ENCODE measurements at places on chromosomes 5 and 9.

- no peak for DNase-seq
These were observed 118.1 kb downstream of the WNK2 start for GRCh38 chr9:93301911-93302541.

DNA sequence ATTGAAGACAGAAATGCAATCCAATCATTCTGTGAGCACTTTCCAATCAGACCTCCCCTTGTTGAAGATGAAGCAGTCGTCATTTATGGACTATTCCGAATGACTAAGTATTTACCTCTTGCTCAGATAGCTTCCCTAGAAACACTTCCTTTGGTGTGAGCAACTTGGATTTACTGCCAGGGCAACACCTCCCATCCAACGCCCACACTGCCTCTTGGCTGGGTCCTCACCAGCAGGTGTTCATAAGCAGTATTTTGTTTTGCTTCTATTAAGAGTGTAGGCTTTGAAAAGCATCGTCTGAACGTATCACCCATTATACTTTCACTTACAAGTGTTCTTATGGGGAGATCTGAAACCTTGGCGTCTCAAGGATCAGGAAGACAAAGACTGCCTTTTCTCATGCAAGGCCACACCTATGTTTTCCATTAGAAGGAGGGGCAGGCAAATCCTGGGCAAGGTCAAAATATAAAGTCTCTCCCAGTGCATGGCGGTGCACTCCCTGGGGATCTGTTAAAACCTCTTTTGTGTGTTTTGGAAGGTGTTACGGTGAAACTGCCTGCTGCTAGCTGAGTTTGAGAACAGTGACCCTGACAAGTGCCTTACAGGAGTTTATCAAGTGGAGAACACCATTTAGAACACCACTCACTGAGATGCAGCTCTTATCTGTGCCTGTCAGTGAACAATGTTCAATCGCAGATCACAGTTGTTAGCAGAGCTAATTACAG lies 10.6 kb upstream of the MARCHF3 start:
- DNase-seq: peak; percentile 82

DNA sequence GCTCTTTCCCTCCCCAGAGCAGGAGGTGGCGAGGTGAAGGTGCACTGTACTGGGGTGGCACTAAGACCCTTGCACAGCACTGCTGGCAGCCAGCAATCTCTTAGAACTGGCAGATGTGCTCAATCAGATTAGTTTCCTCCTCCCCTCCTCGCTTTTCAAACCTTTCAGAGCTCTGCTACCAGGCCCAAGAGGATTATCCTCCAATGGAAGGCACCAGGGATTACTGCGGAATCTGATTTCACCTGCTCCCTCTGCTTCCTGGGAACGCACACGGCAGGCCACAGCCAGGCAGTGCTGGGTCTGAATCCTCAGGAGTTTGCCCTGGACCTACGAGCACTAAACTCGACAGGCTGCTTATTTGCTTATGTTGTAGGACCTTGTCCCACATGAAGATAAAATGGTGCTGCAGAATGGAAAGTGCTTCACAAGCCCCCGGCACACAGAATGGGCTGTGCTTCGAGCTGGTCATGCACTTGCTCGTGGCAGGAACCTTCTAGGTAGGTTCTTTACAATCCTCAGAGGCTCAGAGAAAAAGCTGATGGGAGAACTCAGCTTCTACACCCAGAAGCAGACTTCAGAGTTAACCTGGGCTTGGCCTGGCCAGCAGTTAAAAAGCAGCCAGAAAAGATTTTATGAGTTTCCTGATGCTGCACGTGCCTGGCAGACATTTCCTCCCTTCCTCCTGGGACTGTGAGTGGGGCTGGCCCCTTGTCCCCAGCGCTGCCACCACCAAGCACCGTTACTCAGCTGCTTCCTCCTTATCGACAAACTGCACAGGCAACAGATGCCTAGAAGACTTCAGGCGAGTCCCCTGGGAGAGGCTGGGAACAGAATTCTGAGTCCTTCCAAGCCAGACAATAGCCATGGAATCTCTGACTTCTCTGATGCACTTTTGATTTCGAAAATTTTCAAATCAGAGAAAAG lies 33.1 kb downstream of the FABP6 start:
- DNase-seq: no peak

- DNase-seq: no peak
These were observed 591.8 kb upstream of the CLINT1 start for GRCh38 chr5:158450751-158451171.

DNA sequence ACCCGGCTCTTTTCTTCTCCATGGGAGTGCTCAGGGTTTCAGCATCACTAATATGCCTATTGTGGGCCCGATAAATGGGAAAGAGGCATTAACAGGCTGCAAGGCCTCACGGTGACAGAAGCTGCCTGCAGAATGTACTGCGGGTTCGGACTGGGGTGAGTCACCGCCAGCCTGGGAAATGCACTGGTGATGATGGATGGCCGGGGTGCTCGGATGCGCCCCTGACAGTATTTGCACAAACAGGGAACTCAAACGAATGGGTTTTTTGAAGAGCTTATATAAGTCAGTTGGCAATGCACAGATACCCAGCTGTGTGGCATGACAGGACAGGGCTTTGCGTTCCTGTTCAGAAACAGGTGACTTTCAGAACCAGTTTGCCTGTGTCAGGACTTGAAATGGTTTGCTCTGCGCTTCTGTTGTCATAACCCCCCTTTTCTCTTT lies 42.0 kb upstream of the PITX1 start:
- DNase-seq: no peak

GRCh38 chr9:1939926-1940368 lies 75.2 kb upstream of the SMARCA2 start:
- peak; percentile 47 for DNase-seq

DNA sequence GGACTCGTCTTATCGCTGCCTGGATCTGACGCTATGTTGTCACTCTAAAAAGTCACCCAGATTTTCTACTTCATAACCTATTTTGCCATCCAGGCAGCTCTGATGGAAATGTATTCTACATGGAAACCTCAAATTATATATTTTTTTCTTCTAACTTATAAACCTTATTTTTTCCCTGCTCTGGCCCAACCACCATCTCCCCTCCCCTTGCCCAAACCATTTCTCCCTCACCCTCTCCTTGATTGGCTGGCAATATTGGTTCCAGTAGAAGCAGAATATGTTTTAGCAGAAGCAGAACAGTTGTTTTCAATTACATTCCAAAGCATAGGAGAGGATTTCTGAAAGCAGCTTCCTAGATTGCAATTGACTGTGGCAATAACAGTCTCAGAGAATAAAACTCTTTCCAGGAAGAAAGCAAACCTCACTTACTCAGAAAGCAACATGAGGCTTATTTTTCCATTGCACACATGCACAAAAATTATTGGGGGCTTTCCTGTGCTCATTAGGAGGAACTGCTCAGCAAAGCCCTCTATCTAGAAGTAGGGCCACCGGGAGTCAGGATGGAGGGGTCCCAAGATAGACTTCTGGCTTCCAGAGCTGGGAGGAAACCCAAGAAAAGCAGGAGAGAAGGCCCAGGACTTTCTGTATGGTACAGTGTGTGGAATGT lies 191.8 kb downstream of the ESM1 start:
- no peak for DNase-seq

DNA sequence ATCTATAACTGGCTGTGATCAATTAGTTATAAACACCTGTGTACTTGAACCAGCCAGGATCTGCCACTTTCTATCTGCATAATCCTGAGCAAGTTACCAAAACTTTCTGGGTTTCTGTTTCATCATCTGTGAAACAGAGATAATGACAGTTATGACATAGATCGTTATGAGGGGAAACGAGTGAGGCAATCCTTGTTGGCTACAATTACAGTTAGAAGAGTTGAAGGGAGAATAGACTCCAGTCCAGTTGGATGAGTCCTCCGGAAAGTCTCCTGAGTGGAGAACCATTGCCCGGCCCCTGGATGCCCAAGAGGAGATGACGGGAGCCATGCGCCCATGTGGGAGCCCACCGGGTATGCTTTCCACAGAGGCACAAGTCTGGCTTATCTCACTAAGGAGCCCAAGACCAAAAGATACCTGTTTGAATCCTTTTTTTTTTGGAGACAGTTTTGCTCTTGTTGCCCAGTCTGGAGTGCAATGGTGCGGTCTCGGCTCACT lies 4.5 kb downstream of the PDE6A start:
- peak; percentile 96 for DNase-seq

GRCh38 chr5:122751293-122751782 lies 23.5 kb upstream of the SNX2 start:
- DNase-seq: peak; percentile 87

- no peak for DNase-seq
These were observed 75.9 kb downstream of the TENT4A start for GRCh38 chr5:6788956-6789649.

- no peak for DNase-seq
These were observed 179.5 kb downstream of the YTHDC2 start for GRCh38 chr5:113692891-113693457.

DNA sequence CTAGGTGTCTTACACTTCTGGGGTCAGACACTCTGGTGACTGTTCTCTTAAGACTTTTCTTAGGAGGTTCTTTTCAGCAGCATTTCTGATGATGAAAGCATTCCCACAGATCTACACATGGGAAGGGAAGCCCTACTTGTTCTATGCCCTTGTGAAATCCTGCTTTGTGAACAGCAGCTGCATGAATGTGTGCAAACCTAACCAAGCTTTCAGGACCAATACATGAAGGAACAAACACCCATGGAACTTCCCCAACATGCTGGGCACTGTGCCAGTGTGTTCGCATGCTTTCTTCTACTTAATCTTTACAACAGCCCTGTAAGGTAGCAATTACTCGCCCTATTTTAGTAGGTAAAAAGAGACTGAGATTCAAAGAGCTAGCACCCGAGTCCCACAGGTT lies 439.9 kb upstream of the KLF4 start:
- peak; percentile 25 for DNase-seq

GRCh38 chr9:125325826-125326225 lies 64.2 kb downstream of the GAPVD1 start:
- peak; percentile 85 for DNase-seq

DNA sequence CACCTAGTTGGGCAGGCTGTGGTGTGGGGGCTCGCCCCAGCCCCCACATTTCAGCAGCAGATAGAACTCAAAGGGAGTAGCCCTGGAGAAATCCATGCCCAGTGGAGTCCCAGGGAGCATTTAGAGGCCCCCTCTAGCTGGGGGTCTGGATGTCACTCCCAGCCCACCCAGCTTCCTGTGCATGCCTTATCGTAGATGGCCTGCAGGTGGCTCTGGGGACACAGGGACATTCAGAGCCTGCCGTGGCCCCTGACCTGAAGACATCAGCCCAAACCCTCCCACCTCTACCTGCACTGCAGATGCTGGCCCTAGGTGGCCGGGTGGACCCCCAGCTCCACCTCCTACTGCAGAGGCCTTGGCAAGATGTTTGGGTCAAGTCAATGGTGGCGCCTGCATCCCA lies 49.0 kb upstream of the LMX1B start:
- DNase-seq: no peak

- DNase-seq: no peak
These were observed 322.8 kb downstream of the GLIS3 start for GRCh38 chr9:3976865-3977613.

DNA sequence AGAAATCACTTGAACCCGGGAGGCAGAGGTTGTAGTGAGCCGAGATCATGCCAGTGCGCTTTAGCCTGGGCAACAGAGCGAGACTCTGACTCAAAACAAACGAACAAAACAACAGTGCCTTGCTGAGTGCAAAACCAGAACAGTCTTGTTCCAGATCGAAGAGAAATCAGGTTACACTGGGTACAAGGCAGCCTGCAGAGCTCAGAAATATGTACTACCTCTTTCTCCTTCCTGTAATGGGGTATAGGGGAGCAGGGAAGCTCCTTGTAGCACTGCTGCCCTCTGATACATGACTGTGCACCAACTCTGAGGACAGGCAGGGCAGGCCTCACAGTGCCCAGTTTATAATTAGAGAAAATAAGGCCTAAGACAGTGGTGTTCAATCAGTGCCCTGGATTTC lies 24.7 kb downstream of the TBC1D2 start:
- no peak for DNase-seq

- no peak for DNase-seq
These were observed 47.7 kb downstream of the LIX1 start for GRCh38 chr5:97094579-97095317.

GRCh38 chr9:81193362-81194339 lies 495.7 kb downstream of the TLE1 start:
- DNase-seq: no peak

- DNase-seq: no peak
These were observed 16.0 kb downstream of the AQP3 start for GRCh38 chr9:33431420-33431819.

- no peak for DNase-seq
These were observed 126.6 kb upstream of the TMEM161B start for GRCh38 chr5:88395264-88395663.

DNA sequence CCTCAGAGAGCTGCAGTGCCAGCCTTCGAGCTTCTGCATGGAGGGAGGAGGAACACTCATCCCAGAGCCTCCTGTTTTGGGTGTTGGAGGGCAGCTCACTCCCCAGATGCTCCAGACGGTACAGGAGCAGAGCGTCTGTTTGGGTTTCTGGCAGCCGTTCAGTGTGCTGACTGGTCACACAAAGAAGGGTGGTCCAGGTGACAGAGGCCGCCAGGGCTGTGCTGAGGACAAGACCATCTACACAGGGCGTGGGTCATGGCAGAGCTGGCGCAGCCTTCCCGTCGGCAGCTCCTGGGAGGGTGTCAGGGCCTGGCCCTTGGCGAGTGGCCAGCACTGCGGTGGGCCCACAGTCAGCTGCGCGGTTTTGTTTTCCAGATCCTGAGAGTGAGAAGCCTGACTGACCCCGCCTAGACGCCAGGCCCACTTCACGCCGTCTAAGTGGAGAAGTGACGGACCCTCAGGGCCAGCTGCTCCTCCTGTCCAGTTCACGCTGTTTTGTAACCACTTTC lies 131.4 kb upstream of the FAM120A start:
- DNase-seq: no peak

GRCh38 chr9:89538871-89539270 lies 41.0 kb upstream of the SEMA4D start:
- no peak for DNase-seq
